SHP77 (cell line): ENCODE measurements at places on chromosomes 2 and 18.

GRCh38 chr2:152544638-152545037 is 172.6 kb downstream of the PRPF40A start:
- no peak for DNase-seq

GRCh38 chr2:106059416-106060065 is 134.6 kb downstream of the UXS1 start:
- no peak for DNase-seq

DNA sequence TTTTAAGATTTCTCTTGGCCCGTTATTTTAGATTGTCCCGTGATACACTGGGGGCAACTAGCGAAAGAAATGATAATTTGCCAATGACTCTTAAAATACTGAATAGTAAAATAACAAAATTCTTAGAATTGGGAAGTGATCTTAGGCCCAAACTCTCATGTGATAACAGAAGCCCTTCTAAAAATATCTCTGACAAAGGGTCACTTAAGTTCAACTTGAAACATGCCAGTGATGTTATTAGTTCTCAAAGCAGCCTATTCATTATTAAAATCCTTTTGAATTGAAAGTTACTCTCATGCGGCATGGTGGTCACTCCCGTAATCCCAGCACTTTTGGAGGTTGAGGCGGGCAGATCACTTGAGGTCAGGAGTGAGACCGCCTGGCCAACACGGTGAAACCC is 920.9 kb downstream of the NRXN1 start:
- DNase-seq = no peak

GRCh38 chr18:73511771-73512503 is 635.7 kb downstream of the FBXO15 start:
- no peak for DNase-seq

DNA sequence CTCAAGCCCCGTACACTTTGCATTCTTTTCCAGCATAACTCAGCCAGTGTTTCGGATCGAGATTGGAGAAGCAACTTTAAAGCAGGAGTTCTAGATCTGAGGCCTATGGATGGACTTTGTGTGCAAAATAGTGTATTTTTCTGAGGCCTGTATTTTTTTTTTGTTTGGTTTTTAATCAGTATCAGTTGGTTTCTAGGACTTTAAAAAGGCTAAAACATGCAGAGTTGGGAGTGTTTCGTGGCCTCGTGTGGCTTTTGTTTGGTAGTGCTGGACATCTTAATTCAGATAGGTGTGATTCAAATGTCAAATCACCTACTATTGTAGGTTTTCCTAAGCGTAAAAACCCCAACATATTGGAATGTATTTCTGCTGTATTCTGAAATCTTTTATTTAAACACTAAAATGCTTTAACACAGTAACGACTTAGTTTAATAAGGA is 282 bp upstream of the PUS10 start:
- peak; percentile 33 for DNase-seq

DNA sequence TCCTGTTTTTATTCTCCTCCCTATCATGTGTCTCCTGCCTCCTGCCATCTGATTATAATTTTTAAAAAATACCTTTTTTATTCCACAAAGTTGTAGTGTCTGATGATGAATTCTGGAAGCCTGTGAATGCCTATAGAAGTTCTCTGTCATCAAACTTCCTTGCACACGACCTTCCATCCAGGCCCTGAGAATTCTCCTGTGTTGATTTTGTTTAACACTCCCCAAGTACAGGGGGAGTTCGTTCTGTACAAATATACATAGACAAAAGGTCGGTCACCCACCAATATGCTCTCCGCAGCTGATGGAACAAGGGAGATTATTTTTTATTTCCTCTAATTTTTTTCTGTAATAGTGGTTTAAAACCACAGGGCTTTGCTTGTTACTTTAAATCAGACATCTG is 232.5 kb downstream of the PIEZO2 start:
- no peak for DNase-seq
